Activated CD4-positive, alpha-beta T cell treated with anti-CD3 and anti-CD28 coated beads, Interleukin-2, Interleukin-4, amounts not matched to agents 100 ng/mL and 50 ng/mL, durations not matched to agents 16 hours and 8 hours (primary cell): ENCODE measurements at places on chromosomes 7 and 10.
A peak's percentile ranks its signal among the peaks of the same experiment; 100 is the strongest.

GRCh38 chr10:32041290-32042028 lies 14.8 kb downstream of the KIF5B start:
- no peak for DNase-seq

- peak; percentile 84 for DNase-seq
Observed at GRCh38 chr10:79347894-79348639, 798 bp downstream of the PPIF start.

DNA sequence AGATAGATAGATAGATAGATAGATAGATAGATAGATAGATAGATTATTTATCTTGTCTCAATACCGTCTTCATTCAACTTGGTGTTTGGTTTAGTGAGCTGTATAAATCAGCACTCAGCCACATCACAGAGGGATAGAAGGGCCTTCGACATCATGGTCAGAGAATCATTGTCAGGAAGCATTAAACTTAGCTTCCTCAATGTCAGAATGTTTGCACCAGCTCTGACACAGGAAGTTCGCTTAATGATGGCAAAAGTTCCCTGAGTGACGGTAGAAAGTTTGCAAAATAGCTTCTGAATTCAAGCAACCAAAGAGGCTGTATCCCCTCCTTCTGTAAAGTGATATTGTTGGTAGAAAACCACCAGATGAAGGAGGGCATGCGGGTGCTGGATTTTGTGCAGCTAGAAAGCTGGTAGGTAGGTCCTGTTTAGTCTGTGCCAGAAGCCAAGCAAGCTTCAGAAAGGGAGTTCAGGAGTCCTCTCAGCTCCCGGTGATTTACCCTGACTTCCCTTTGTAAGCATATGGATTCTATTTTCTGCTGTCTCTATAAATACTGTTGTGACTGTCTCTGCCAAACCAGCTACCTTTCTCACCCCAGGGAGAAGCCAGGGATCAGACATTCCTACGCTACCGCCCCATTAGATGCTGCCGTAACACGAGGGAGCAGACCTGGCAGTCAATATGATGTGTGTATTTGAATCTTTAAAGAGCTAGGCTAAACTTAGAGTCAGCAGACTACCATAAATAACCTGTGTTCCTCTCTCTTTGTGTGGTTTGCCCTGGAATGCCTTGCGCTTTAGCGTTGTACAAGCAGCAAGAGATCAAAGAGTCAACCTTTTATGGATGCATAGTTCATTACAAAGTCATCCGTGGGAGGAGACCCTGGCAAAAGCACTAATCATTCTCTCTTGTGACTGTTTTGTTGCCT lies 200.5 kb upstream of the KIAA1217 start:
- no peak for DNase-seq

- DNase-seq = no peak
Observed at GRCh38 chr10:20616918-20617810, 279.9 kb downstream of the NEBL start.

DNA sequence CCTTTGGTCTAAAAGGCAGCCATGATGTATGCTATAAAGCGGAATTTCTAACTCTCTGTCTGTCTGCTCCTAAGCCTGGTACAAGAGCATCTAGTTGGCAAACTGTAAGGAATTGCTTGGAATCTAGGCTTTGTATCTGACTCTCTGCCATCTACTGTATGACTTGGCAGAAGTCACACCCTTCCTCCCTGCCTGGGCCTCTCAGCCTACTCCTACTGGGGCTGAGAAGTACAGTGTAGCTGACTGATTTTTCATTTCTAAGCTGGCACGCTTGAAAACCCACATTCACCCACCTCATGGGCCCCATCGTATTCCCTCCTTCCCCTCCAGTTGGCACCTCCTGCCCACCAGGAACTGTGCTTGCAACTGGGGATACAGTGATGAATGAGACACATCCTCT lies 435.2 kb downstream of the PLXNA4 start:
- no peak for DNase-seq

DNA sequence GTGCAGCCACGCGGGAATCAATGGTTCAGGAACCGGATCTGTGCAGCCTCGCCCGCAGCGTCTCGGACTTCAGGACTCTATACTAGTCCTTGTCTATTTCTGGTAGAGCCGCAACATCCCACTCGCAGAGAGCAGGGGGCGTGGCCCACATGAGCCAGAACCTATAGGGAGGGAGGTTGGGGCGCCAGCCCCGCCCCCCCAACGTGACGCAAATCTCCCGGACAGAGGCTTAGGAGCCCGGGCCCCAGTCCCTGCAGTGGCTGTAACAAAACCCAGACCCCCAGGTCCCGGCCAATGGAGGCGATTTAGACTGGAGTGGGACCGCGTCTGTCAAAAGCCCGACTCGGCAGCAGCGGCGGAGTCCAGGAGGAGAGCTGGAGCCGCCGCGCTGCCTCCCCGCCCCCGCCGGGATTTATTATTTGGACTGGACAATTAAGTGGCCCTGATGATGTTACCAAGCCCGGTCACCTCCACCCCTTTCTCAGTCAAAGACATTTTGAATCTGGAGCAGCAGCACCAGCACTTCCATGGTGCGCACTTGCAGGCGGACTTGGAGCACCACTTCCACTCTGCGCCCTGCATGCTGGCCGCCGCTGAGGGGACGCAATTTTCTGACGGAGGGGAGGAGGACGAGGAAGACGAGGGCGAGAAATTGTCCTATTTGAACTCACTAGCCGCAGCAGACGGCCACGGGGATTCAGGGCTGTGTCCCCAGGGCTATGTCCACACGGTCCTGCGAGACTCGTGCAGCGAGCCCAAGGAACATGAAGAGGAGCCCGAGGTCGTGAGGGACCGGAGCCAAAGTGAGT lies at the start of gene NKX2-3:
Gene NKX2-3 (plus strand): TSS at position 256 of the 809 bp plus-strand sequence. CDS start 190 bp downstream, at position 446.
- peak; percentile 44 for DNase-seq

DNA sequence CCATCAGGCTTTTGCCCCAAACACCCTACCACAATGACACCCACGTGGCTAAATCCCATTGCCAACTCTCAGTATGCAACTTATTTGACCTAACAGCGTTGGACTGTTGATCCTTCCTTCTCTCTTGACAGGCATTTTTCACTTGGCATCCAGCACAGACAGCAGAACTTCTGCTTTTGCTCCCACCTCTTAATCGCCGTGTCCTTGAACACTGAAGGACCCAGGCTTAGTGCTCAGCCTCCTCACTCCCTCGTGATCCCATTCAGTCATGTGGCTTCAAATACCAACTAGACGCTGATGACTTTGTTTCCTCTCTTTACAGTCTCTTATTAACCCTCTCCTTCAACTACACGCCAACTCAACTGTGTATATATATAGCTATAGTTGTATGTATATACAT lies 25.0 kb downstream of the ZFAND2A start:
- no peak for DNase-seq

DNA sequence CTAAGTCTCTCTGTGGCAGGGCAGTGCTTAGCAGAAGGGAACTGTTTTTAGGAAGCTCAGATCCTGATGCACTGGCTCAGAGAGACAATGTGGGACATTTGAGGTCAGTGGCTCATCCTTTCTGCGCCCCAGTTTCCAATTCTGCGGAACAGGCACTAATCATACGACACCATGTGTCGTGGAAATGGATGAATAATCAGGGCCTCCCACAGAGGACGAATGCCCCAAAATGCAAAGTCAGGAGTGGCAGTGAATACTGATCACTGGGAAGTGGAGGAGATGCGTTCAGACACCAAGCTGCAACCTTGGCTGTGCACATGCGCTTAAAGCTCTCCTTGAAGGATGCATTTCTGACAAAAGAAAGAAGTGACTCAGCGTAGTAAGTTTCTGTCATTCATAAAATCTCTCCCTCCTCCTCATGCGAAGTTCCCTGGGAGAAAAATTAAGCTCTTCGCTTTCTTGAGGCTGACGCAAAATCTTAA lies 21.9 kb upstream of the ECHDC3 start:
- no peak for DNase-seq

DNA sequence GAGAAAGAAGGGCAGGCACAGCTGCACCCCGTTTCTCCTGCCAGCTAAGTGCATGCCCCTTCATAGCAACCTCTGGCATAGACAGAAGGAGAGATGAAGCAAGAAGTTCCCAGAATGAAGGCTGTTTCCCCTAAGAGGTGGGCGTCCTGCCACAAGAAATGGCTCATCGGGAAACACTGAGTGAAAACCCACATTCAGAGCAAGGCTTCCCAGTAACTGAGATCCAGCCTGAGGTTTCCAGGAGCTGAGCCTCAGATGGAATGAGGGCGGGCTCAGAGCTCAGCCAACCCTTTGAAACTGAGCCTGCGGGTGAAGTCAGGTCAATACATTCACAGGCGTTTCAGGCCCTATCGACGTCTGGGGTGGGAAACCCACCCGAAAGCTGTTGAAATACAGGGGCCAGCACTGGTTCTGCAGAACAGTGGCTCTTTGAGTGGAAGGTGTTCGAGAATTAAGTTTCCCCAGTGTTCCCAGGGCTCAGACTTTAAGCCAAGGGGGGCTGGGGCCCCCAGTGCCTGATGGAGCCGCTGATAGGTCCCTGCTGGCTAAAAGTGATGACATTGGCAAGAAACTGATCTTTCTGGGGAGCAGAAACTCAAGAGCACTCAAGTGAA lies 510.2 kb downstream of the RPS24 start:
- no peak for DNase-seq

DNA sequence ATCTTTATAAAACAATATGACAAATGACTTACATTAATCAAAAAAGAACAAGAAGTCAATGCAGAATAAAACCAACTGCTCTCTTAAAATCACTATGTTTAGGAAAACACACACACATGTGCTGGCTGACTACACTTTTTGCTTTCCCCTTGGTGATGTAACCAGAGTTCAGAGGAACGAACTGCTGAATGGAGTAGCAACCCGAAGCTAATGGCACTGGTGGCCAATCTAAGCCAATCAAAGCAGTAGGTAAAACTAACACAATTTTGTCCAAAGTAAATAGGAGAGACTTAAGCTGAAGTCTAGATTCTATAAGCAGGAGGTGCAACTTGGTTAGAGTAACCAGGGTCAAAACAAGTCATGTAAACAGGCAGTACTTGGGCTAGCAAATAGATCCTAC lies 33.2 kb upstream of the CUBN start:
- no peak for DNase-seq

- peak; percentile 11 for DNase-seq
Observed at GRCh38 chr7:2019711-2020511, 212.8 kb downstream of the MAD1L1 start.

DNA sequence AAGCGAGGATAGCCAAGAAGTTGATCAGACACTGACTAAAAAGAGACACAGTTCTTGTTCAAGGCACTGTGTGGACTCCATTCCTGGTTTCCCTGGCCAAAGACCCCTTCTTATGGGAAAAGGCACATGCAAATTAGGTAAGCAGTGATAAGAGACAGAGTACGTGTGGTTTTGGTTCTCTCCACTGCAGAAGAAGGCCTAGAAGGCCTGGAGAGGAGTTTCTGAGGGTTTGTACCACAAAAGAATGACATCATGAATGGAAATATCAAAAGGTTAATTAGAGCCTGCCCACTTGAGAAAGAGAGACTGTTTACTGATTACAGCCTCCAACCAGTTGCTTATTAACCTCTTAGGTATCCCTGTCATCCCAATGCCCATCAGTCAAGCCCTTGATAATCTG lies 137.5 kb downstream of the ZNF365 start:
- DNase-seq = no peak

GRCh38 chr10:124614003-124614659 lies 130.0 kb downstream of the FAM53B start:
- peak; percentile 82 for DNase-seq

DNA sequence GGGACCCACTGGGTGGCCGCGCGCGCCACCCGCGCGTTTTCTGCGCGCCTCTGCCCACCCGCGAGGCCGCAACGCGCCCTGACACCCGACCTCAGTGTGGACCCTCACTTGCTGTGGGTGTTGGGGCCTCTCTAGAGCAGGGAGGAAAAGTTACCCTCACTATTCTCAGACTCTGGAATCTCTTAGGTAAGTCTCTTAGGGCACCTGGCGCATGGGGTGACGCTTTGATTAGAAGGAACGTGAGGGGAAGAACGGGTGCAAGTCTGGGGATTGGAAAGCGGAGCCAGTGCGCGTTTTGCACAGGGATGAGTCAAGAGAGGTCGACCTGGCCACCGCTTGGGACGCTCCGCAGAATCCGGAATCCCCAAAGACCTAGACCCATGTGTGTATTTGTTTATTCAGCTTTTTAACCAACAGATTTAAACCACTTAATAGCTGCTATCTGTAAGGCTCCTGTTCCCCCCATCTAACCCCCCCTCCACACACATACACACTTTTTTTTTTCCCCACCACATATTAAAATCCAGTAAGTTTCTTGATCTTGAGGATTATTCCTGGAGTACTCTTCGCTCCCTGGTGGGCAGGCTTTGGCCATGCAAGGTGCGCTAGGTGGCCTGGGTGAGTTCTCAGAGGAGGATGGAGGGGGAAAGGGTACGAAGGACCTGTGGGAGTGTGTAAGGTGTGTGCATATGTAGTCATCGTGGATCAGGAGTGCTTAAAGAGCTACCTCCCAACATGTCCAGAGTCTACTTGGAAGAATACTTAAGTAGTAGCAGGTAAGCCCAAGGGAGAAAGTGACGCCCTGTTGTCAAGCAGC lies 169.1 kb upstream of the PPP1R3A start:
- no peak for DNase-seq

DNA sequence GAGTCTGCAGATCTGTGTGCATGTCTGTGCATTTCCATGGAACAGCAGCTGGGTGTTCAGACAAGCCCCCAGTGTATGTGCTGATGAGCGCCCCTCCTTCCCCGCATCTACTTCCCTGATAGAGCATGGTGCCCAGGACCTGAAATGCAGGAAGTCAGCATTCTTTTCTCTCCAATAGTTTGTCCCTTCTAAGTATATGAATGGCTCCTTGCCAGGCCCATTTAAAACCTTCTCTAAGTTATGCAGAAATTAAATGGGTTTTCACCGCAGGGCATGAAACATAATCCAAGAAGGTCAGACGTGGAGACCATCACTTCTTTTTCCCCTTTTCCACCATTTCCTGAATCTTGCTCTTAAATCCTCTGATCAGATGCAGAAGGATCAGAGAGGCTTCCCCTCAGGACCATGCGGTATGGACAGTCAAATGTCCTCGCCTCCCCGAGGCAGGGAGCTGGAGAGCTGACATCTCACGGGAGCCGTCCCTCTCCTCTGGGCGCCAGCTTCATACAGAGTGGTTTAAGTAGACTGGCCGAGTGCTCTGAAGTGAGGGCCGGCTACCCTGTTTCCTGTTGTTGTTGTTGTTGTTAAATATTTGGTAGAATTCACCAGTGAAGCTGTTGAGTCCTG lies 155.3 kb downstream of the C10orf105 start:
- no peak for DNase-seq

GRCh38 chr7:142801601-142802295 lies 31.0 kb downstream of the PRSS2 start:
- no peak for DNase-seq

GRCh38 chr10:69837261-69837660 lies 35.6 kb downstream of the COL13A1 start:
- DNase-seq = no peak
